ENCODE measurements at places on chromosomes 7 and 10.

GRCh38 chr10:79100771-79101170 is 32.0 kb downstream of the ZMIZ1 start:
- DNase-seq: no peak

DNA sequence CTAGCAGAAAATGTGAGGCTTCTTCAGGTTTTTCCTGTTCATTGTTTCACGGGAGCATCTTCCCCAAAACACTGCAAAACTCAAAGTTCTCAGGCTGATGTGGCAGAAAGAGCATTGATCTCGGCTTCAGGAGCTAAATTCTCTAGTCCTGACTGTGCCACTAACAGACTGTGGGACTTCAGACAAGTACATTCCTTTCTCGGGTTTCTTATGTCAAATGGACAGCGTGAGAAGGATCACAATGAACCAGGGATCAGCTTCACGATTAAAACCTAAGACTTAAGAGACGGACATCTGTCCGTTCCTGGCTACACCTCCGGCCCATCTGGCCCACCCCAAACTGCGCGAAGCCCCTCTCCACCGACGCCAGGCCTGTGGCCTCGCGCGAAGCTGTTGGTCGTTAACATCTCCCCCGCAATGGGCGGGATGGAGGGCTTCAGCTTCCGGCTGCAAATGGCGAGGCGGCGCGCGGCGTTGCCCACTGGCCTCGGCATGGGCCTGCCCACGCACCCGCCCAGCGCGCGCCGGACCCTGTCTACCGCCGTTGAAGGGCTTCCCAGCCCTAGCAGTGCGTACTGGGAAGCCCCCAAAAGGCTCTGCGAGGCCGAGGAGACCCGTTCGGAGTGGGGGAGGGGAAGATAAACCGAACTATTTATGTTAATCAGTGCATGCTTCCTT is 549 bp upstream of the DDX50 start:
- DNase-seq: peak; percentile 5

DNA sequence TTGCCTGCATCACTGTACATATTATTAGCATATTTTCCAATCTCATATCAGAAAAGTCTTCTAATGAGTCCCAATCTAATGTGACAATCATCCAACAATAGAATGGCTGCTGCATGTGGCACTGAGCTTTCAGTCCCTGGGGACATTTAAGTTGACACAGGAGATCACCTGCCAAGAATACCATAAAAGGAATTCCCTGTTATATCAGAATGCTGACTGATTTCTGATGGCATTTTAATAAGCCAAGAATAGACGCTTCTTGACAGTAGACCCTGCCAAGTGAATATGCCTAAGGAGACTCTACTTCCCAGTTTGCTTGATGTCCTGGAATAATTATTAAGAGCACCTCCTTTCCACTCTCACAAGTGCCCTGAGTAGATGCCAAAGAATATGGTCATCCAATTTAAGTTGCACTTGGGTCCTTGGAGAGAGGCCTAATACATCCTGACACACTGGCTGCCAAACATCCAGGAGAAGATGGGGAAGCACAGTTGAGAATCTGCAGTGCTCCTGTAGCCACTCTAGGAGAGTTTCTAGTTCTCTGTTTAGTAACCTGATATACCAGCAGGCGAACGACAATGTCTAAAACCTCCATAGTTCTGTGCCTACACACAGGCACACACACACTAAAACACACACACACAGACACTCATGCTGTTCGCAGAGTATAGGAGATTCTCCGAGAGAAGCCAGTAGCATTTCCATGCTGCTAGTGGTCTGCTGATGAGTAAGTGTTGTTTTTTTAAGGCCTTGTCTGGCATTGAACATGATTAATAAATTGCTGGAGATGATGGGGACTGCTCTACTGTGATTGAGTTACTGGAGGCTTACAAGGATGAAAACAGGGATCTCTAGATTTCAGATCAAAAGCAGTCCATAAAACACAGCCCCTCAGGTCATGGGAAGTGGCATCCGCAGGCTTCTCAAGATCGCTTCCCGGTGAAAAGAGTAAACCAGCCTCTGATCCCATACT is 369.6 kb downstream of the KCNMA1 start:
- DNase-seq: no peak

DNA sequence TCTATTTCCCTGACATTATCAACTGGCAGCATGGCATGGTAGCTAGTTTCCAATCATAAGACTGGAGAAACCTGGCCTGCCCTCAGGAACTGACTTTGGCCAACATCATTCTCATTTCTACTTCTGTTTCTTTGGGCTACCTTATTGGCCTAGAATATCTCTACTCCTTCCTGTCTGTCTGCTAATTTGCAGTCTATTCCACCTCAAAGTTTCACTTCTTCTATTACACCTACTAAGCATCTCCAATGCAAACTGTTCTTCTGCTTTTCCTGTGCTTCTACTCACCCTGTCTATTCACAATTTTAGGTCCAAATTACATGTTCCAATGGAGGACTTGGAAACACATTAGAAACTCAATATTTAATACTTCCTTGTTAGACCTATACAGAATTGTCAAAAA is 65.6 kb downstream of the ZNF503 start:
- no peak for DNase-seq

DNA sequence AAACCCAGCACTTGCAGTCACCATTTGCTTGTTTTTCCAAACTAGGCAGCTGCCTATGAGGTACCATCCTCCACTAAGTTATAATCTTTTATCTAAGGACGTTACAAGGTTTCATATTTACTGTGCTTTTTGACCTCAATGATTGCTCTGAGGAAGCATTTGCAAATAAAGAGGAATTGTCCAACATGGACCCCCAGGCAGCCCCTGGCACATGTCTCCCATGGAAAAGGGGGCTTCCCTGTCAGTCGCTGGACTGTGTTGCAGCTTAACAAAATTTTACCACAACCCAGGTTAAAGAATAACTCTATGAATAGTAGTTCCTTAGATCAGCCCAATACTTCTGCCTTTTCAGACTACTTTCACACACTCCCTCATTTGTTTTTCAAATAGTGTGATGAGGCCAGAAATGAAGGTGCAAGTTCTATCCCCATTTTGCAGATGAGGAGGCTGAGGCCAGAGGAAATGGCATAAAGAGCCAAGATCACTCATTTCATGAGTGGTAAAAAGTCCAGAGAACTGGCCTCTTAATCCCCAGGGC is 52.8 kb upstream of the ZPBP start:
- DNase-seq: no peak

DNA sequence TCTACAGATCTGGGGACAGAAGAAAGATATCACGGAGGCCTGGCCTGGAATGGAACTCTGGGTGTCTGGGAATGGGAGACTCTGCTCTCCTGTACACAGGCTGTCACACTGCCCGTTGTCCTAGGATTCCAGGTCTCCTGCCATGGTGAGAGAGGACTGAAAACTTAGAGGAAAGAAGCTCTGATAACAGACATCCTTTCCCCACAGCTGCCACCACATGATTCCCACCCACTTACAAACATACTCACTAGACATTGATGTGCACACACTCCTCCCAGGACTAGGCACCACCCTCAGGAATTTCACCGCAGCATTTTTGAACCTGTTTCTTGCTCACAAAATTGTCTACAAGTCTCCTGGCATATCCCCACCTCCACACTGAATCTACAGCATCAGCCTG is 5.7 kb downstream of the ZNF92 start:
- DNase-seq: no peak

DNA sequence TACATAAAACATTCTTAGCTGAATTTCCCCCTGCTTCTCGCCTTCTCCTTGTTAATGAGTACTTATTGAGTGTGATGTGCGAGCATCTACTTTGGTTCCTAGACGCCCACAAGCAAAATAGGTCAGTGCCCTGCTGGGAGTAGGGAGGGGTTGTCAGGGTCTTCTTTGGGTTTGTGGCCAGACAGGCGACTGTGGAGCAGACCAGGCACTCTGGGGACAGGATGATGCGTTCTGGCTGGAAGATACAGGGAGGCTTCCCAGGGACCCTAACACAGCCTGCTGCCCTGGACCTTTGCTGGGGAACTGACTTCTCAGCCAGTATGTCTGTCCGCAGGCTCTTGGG is 227.2 kb downstream of the CUX1 start:
- DNase-seq: no peak

DNA sequence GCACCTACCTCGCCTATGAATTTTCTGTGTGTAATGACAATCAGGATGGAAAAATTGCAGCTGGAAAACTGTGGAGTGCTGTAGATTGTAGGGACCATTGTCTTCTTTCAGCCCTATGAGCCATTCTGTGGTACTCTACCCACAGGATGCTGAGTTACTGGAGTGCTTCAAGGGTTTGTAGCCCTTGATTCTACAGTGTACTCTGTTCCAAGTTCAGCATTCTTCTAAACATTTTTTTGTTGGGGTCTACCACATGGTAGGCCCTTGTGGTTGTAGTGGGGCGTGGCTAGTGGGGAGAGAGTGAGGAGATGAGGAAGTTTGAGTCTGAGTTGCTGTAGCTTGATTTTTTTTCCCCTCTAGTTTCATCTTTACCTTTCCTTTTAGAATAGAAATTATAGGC is 33.5 kb downstream of the REEP3 start:
- peak; percentile 96 for DNase-seq

DNA sequence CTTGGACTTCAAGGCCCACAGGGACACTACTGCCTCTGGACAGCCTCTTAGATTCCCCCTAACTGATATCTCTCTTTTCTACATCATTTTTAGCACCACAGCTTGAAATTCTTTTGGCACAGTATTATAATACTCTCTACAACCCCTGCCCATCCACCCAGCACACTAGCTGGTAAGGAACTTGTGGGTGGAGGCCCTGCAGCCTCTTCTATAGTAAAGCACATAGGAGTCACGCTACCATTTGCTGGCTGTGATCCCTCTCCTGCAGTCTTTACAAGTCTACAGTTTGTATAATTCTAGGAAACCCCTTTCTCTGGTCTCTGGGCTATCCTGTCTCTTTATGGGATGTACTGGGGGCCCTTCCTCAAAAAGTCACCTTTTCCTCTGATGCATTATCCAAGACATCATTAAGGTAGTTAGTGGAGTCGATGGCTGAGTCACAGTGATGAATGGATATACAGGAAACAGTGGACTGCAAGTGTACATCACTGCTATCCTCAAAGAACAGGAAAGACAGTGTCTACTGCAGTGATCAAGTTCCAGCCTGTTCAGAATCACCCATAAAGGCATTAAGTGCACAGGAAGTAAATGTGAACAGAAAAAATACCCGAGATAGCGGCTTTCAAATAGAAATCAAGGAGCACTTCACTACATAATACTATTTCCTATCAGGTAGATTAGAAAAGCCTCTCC is 54.4 kb downstream of the STK17A start:
- DNase-seq: no peak

DNA sequence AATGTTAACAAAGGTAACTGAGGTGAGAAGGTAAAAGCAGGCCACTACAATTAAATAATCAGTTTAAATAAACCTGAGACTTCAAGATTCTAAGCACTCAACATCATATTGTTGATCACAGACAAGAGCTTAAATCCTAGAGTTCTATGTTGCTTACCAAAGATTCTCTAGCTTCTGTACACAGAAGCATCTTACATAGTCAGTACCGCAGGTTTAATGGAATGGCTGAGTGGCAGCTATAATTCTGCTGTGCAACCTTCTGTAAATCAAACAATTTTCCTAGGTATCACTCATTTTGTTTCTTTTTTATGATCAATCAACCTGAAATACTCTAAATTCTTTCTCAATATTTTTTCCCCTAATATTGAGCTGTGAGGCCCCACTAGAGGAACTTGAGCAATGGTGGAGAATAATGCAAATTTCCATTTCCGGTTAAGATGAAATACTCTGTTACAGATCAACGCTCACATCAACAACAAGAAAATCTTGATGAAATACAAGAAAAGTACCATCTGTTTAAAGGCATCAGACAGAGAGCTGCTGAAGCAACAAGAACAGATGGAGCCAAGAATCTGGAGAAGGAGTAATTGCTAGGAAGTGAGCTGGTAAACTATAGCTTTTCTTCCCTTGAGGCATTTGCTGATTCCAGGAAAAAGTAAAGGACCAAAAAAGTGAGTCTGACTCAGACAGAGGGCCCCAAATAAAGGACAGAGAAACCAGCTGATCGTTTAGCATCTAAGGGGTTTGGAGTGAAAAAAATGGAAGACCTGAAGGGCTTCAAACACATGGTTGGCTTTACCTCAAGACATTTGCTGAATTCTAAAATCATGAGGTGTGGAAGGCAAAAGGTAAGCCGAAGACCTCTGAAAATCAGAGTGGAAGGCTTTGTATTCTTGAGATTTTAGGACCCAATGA is 22.6 kb downstream of the PNPLA8 start:
- no peak for DNase-seq

Data from astrocyte of the cerebellum (primary cell).